Astrocyte of the cerebellum (primary cell): ENCODE measurements at places on chromosomes 2 and 18.
A peak's percentile ranks its signal among the peaks of the same experiment; 100 is the strongest.

DNA sequence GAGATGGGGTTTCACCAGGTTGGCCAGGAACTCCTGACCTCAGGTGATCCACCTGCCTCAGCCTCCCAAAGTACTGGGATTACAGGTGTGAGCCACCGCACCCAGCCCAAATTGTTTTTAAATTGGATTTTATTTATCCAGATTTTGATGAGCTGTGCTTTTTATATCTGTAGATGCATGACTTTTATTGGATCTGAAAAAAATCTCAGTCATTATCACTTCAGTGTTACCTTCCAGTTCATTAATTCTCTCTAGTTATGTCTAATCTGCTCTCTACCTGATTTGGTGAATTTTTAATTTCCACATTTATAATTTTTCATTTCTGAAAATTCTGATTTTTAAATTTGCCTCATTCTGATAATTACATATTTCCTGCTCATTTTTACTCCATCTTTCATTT, 13.5 kb downstream of the AGFG1 start:
- no peak for DNase-seq

DNA sequence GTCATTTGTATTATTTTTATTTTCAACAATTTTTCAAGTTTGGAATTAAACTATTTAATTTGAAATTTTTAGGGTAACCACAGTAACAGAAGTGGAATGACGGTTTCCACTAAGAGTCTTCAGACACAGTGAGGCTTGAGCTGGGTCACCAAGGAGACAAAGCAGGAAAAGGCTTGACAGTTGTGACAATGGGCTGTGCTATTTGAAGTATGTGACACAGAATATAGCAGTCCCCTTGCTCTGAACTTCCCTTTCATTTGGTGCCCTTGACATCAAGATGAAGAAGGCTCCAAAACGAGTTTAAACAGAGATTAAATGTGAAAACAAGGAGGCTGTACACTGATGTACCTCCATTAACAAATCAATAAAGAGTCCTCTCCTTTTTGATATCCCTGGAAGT, 265.4 kb upstream of the DLGAP1 start:
- DNase-seq = no peak

GRCh38 chr2:61726456-61727209, 127.2 kb downstream of the FAM161A start:
- DNase-seq = no peak

GRCh38 chr2:145919477-145919876, 1399.6 kb upstream of the ZEB2 start:
- DNase-seq = no peak

DNA sequence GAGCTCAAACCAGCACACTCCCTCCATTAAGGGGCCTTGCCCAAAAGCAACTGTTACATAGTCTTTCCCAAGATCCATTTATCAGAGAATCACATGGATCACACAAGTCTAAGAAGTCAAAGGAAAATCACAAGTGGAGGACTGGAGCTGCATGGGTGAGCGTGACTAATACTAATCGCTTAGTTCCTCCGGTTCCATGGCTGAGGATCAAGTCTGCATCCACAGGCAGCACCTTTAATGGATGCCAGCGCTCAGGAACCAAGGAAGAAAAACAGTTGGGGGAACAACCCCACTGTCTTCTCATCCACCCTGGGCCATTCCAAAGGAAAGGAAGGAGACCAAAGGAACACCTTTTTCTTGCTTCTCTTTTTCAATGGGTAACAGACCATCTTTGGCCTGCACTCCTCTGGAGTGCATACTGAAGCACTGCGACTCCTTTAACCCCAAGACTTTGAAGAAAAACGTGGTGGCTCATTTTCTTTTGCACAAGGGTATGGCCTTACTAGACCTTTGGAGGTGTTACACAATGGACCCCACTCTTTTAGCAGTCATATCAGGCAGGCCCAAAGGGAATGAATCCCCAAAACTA, 9.2 kb upstream of the WDR33 start:
- DNase-seq = no peak

DNA sequence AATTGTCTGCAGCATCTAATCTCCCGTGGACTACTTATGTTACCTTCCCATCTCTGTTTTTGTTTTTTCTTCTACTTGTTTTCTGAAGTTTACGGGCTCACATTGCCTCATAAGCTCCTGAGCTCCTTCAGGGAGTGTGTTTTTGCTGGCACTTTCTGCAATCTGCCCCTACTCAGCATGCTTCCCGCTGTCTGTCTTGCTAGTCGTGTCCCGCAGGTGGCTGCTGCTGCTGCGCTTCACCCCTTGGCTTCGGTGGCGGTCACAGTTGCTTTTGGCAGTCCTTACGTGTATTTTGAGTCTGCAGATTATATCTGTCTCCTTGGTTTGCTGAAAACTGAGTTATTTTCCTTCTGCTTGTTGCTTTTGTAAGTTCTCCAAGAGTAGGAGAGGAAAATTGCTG, 37.3 kb downstream of the FER1L5 start:
- DNase-seq = no peak

- no peak for DNase-seq
Observed at GRCh38 chr2:72755647-72756423, 70.0 kb downstream of the EXOC6B start.

GRCh38 chr2:36965206-36965605, 1.1 kb downstream of the STRN start:
- DNase-seq = no peak

DNA sequence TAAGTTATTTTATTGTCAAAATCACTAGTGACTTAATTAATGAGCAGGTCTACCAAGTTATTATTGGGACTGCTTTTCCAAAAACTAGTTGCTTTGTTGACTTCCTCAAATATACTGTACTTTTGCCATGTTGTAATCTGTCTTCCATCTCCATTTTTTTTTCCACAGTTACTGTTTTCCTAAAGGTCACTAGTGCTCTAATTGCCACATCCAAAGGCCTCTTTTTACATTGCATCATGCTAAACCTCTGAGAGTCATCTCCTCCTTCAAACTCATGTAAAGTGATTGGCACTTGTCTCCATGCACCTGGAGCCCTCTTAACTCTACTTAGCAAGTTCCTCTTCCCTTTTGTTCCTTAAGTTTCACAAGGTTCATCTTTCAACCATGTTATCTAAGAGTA, 11.8 kb downstream of the PMAIP1 start:
- no peak for DNase-seq

DNA sequence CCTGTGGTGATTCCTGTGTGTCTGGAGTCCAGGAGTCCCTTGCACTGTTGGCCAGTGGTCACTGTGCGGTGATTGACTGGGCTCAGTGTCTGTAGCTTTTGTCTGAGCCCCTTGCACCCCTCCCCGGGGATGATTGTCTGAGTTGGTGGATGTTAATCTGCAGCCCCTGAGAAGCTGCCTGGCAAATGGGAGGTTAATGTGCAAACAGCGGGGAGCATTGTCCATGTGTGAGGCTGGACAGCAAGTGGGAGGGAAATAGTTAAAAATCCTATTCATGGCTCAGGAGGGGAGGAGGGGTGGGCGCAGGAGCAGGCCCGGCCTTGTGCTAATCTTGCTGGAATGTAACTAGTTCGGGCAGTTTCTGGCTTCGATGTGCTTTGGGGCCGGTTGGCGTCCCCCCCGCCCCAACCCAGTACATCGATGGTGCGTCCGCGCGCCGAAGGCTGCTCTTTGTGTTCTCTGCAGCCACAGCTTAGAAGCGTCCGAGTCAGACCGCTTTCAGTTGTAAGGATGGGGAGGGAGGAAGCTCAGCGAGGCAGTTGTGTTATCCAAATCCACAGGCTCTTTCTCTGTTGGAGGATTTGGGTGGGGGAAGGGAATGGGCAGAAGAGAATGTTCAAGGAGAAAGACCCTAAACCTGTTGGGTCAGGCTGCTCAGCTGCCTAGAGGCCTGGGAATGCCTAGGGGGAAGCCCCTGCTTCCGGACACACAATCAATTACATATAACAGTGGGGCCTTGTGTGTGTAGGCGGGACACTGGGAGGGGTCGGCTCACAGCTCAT, 71.8 kb downstream of the TGOLN2 start:
- no peak for DNase-seq

DNA sequence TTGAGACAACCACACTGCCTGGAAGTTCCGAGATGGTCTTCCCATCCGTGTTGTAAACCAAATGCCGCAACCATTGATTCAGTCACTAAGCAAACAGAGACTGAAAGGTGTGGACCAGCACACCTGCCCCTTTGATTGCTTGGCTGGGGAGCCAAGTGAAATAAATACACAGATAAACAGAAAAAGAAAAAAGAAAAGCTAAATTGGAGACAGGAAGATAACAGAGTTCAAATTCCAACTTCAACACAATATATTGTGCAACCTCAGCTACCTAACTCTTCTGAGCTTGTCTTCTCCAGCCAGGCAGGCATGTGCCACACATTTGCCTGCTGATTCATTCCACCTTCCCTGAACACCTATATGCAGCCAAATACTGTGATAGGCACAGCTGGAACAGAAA, 110.9 kb downstream of the PID1 start:
- no peak for DNase-seq

GRCh38 chr2:112794131-112794733, 9.9 kb upstream of the IL1A start:
- DNase-seq = no peak

- no peak for DNase-seq
Observed at GRCh38 chr2:196520605-196521004, 118.9 kb upstream of the CCDC150 start.

- no peak for DNase-seq
Observed at GRCh38 chr2:121907928-121908327, 152.5 kb downstream of the TSN start.

GRCh38 chr2:2648094-2648493, 317.0 kb upstream of the MYT1L start:
- DNase-seq = no peak

GRCh38 chr2:226307487-226308322, 491.9 kb downstream of the IRS1 start:
- DNase-seq = no peak

- DNase-seq = no peak
Observed at GRCh38 chr2:147511491-147511948, 333.3 kb upstream of the ACVR2A start.

- no peak for DNase-seq
Observed at GRCh38 chr2:229524799-229525198, 189.6 kb downstream of the DNER start.

- no peak for DNase-seq
Observed at GRCh38 chr2:232300894-232301387, 77.6 kb upstream of the ALPP start.

DNA sequence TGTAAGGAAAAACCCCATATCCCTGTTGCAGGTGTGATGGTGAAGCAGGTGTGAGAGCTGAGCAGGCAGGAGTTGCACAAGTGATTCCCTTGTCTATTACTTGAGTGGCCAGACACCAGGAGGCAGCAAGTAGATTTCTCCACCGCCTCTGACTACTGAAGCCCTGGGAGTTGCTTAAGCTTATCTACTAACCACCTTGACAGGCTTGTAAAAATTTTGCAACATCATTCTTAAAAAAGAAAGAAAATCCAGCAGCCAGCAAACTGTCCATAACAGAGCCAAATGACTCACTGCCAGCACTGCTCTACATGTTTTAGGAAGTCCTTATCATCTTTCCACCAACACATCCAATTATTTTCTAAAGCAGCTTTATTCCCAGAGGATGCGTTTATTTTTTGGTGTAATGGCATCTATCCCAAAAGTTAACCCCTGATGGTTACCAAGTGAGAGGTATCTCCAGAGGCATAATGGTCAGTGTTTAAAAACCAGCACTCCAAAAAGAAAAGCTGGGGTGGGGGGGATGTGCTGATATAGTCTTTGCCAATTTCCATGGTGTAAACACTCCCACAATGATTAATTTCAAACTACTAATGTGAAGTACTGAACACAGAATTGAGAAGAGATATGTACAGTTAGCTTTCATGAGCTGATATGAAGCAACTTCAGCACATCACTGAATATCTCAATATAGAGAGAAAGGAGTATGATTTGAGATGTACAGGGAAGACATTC, 16.3 kb upstream of the GPR39 start:
- DNase-seq = no peak

DNA sequence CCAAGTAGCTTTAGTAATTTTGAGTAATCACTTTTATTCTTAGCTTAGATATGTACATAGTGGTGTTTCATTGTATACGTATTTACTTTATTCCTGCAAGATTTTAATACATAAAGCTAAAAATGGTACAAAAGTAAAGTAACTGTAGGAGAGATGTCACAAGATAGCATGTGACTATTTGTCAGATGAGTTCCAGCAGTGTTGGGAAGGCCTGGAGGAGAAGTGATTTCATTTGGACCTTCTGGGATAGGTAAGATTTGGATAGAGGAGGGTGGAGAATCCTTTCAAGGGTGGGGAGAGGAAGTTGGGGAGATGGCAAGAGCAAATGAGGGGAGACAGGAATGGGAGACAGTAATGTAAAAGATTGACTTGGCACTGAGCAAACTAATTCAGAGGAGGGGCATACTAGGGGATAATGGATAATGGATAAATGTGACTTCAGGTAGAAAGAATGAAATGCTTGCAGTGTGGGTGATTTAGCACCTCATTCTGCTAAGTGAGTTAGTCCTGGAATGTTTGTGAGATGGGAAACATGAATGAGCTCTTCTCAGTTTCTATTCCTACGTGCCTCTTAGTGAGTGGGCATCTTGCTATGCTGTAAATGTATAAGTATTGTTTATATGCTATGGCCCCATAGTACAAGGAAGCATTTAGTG, 10.5 kb downstream of the WDR43 start:
- DNase-seq = no peak

DNA sequence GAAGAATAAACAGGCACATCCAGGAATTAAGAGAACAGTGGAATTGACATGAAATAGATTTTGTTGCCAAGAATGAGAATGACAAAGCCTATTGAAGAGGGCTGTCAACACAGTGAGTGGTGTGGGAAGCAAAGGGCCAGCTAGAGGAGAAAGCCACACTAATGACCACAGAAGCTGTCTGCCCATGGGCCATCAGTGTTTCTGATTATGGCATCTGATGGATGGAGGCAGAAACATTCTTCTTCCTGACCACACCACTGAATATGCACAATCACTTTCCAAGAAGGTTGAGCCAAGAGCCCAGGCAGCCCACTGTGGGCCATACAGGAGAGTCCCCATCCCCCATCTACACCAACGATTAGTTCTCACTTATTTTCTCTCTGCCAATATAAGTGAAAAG, 146.0 kb upstream of the SH3BP4 start:
- DNase-seq = peak; percentile 22

- no peak for DNase-seq
Observed at GRCh38 chr2:74944987-74945787, 13.3 kb upstream of the POLE4 start.

GRCh38 chr2:81706856-81707255, 1402.3 kb upstream of the LRRTM1 start:
- DNase-seq = no peak
